ENCODE measurements at places on chromosomes 11 and 22.

DNA sequence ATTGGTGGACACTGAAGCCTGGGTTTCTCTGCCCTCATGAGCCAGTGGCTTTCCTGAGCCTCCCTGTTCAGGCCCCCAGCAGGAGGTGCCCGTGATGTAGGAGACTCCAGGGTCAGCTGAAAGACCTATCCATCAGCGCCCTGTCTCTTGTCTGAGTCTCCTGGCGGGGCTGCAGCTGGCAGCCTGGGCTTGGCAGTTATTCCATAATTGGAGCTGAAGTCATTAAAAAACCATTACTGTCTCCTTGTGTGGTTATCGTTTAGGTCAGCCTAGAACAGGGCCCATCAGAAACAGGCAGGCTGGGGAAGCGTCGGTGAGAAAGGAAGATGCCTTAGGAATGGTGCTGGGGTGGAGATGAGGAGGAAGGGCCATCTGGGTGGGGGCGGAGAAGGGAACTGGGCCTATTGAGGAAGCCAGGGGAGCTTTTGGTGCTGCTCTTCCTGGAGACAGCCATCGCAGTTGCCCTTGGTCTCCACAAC lies 5.0 kb downstream of the TUB start:
- DNase-seq, result no peak

DNA sequence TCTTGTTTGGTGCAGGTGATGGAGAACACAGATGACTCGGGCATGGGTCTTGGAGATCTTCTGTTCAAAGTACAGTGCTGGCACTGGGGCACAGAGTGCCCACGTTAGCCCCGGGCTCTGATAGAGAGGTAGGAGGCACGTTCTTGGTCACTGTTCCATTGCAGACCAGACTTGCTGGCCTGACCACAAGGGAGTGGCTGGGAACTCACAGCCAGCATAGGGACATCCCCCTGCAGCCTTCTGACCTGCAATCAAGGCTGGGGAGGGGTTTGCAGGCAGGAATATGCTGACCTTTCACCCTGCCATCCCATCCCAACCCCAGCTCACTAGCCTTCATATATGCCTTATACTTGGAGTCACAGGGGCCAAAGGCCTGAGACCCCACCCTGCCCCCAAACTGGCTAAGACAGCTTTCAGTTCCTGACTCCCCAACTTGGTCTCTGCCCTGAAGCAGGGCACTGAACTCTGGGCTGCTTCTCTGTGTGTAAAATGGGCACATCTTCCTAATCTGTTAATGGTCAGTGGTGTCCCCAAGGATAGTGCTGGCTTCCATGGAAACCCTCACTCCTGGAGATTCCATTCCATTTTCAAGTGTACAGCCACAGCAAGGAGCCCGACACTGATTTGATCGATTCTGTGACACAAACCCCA lies 4.6 kb downstream of the MRPL49 start:
- no peak for DNase-seq

DNA sequence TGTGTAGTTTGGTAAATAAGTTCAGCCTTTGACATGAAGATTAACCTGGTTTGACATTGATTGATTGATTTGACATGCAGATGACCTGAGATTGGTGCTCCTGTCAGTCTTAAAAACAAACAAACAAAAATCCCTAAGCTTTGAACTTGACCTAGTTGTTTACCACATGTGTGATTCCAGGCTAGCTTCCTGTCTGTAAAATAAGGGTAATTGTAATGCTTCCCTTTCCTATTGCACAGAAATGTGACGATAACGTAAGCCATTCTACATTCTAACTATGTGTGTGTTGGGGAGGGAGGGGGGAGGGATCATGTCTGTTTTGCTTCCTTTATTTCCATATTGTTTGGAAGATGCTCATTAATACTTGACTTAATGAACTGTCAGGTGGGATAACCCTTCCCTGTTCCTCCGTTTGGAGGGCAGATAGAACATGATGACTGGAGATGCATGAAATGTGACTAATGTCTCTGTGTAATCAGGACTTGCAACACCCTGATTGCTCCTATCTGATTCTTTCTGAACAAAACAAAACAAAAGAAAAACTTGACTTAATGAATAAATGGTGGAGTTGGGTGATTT lies 106.1 kb upstream of the CLMP start:
- DNase-seq, result no peak

GRCh38 chr11:14713496-14714244 lies 70.1 kb downstream of the PDE3B start:
- DNase-seq, result peak; percentile 48
